ENCODE measurements at places on chromosomes 3 and 15.
A peak's percentile ranks its signal among the peaks of the same experiment; 100 is the strongest.

GRCh38 chr15:57355259-57355658, 21.0 kb upstream of the CGNL1 start:
- no peak for DNase-seq

GRCh38 chr15:60932051-60932915, 296.8 kb downstream of the RORA start:
- DNase-seq, result no peak

GRCh38 chr3:145094355-145094941, 1066.5 kb downstream of the PLOD2 start:
- peak; percentile 33 for DNase-seq

GRCh38 chr15:39918688-39919385, 1.2 kb downstream of the GPR176 start:
- no peak for DNase-seq

DNA sequence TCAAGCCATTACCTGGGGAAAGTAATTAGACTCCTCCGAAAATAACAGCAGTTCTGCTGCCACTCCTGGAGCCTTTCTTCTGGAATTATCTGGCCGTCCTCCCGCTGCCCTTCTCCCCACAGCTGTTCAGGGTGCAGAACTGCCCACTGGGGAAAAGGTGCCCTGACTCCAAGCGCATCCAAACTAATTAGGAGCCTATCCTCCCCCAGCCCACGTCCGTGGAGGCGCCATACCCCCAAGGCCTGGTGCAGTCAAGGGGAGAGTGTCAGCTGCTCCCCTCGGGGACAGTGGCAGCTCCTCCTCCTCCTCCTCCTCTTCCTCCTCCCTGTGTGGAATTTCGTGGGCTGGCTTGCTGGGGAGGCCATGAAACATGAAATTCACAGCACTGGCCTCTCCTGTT, 177.2 kb downstream of the XXYLT1 start:
- no peak for DNase-seq

DNA sequence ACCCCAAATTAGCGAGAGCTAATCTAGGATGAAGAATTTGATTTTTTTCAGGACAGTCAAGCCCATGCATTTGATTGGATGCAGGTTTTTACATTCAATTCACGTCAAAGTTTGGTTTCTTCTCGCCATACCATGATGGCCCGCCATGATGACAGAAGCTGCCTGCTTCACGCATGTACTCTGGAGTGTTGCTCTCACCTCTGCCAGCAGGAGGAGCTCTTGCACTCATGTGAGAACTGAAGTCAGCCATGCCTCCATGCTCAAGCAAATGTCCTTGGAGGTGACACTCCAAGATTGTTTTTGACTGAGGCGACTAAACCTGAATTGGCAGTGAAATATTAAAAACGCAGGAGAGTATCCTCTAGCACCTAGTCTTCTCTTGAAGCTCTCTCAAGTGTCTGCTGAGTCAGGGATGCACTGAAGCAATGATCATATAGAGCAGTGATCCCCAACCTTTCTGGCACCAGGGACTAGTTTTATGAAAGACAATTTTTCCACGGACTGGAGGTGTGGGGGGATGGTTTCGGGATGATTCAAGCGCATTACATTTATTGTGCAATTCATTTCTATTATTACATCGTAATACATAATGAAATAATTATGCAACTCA, 120.9 kb downstream of the SAMMSON start:
- DNase-seq, result no peak

DNA sequence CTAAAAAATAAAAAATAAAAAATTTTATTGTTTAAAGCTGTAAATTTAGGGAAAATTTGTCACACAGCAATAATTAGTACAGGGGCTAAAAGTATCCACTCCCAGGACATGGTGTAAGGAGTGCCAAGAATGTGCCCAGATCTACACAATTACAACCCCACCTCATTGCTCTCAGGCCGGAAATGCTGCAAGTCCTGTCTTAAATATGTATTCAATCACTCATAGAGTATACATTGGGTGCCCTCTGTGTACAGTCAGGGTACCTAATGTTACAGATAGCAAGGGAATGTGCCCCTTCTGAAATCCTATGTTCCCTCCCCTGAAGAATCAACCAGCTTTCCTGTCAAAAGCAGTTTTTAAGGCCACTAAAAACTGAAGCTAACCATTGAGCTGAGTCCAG, 106.6 kb downstream of the MECOM start:
- DNase-seq, result no peak

DNA sequence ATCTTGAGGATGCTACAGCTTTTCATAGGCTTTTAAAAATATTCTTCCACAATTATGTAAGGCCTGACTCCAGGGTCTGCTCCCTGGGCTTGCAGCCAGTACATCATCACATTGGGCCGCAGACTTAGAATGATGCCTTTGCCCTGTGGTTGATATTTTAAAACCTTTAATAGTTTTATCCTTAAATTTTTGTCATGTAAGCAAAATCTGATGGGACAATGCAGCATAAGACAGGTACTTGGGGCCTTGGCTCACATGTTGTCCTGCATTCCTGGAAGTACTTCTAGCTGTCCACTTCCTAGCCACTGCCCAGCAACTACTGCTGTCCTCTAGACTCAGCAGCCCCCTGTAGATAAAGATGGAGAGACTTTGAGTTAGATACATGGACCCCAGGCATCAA, 197.3 kb upstream of the SLITRK3 start:
- DNase-seq, result no peak

- DNase-seq, result no peak
Observed at GRCh38 chr15:82698711-82699345, 10.8 kb downstream of the AP3B2 start.
